ENCODE measurements at places on chromosomes 1 and 21. TPM values are rescaled to one million over a fixed set of nuclear protein-coding genes. Genes with fewer than 3 reads are reported as not detected.
A peak's percentile ranks its signal among the peaks of the same experiment; 100 is the strongest.

DNA sequence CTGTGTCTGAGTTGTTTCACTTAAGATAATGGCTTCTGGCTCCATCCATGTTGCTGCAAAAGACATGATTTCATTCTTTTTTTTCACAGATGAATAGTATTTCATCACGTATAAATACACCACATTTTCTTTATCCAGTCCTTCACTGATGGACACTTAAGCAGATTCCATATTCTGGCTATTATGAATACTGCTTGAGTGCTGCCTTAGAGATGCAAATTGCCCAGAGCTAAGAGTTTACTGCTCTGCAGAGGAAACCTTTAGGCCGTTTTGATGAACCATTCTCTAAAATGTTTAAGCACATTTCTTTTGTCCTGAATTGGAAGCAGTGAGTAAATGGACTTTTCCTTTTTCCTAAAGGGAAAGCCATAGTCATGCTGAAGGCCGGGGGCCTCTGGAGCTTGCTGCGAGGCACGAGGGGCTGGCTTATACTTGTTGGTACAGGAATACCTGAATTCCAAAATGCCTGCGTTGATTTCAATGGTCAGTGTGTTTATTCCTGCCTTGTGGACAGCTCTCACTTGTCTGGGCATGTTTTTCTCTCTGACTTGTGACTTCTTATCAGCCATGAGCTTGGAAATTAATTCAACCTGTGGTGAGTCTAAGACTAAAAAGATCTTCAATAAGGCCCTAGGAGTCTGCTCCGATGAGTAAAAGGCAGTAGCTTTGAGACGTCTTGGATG lies 201.0 kb upstream of the MAP1LC3C start:
- no peak for DNase-seq

DNA sequence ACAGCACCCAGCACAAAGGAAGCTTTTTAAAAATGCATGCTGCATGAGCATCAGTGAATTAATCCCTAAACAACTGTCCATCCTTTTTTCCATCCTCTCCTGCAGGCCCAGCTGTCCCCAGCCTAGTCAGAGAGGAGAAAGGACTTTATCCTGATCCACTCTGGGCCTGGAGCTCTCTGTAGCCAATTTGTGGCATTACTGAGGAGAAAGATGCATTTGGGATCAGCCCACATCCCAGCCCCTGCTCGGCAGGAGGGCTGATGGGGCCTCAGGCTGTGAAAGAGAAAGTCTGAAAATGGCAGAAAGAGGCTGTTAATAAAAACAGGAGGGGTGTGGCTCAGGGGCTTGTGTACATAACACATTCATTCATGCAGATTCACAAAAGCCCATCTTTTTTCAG lies 37.5 kb upstream of the ATP2B4 start:
- no peak for DNase-seq

DNA sequence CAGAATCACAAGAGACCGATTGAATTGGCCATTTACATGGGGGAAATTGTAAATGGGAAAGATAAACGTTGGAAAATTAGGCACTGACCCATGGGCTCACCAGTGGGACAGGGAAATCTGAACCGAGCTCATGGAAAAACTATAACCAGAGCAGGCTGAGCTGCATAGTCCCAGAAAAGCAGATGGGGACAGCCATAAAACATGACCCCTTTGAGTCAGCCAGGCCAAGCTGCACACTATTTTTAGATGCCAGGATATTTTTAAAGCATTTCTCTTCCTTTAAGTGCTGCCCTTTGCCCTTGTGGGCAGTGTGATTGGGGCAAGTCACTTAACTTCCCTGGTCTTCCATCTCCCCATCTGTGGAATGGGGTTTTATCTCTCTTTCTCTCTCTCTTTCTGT lies 184.1 kb downstream of the FOXD2 start:
- DNase-seq = peak; percentile 3

GRCh38 chr1:91736146-91736714 lies 149.7 kb downstream of the TGFBR3 start:
- no peak for DNase-seq

- DNase-seq = no peak
These were observed 354.9 kb upstream of the PLXNA2 start for GRCh38 chr1:208599063-208599462.

- DNase-seq = no peak
These were observed 606.0 kb downstream of the SMYD3 start for GRCh38 chr1:245901037-245901436.

DNA sequence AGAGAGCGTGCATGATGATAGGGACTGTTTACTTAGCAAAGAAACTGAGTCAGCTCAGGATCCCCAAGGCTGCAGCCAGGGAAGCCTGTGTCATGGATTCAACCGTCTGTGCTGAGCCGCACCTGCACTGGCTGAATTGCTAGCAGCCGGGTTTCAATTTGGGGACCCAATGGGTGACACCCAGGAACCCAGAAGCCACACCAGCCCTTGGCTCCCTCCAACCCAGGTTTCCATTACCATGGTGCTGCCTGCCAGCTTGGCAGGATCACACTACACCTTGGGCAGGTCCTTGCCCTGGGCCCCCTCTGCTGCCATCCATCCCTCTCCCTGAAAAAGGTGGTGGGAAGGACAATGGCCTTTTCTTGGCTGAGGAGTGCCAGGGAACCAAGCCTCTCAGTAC lies 64.0 kb upstream of the CLDN14 start:
- peak; percentile 58 for DNase-seq

DNA sequence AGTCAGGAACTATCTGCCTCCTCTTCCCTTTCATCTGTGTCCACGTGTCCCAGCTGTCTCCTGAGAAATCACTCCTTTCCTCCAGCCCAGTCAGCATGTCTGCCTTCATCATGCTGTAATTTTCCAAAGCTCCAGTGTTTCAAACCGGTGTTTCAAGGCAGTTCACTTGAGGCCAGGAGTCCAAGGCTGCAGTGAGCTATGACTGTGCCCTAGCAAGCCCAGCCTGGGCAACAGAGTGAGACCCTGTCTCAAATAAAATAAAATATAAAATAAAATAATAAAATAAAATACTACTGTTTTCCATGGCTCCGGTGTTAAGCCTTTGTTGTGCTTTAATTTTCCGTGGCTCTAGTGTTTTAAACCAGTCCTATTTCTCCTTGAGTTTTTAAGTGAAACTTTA lies 7.9 kb upstream of the SELENON start:
- no peak for DNase-seq

DNA sequence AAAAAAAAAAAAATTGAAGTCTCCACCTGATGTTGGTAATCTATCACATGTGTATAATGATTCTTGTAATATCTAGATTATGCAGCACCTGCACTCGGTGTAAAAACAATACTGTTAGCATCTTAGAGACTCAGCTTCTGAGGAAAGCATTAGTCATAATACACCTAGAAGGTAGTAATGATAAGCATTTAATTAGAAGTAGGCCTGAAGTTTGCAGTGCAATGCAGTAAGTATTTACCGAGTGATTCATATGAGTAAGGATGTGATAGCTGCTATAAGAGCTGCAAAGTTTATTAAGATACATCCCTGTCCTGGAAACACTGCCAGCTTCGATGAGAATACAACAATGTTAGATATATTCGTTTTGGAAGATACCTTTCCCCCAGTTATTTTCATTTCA lies 196.4 kb downstream of the GREM2 start:
- DNase-seq = no peak

DNA sequence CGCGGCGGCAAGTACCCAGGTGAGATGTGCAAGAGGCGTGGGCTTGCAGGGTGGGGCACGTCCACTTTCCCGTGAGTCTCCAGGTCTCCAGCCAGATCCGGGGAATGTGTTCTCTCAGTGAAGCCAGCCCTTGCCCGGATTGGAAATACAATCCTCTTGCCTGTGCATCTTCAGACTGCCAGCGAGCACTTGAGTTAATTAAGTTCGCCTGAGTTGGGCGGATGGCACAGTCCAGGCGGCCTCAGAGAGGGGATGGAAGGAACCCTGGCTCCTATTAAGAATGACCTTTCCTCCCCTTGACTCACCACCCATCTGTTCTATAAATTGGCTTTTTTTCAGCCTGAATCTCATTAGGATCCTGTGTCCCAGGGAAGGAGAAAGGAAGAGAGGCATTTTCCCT lies 33.3 kb upstream of the CNTN2 start:
- no peak for DNase-seq

GRCh38 chr21:34924771-34925419 lies 124.2 kb downstream of the RUNX1 start:
- no peak for DNase-seq

- no peak for DNase-seq
These were observed 1.4 kb downstream of the TENT5B start for GRCh38 chr1:27011058-27011764.

DNA sequence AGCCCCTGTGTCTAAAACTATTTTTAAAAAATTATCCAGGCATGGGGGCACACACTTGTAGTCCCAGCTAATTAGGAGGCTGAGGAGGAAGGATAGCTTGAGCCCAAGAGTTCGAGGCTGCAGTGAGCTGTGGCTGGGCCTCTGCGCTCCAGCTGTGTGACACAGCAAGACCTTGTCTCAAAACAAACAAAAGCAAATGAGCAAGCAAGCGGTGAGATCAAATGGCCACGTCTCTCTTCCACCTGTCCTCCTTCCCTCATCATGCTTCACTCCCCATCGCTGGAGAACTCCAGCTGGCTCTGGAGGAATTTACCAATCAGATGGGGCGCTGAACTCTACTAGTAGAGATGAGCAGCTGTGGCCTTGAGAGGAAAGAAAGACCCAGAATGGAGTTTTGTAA lies 14.0 kb upstream of the REN start:
- peak; percentile 14 for DNase-seq

- DNase-seq = peak; percentile 83
These were observed at the start of gene TINAGL1 for GRCh38 chr1:31576201-31576669. Gene TINAGL1, plus strand, starts transcription at chr1:31576515. Its CDS starts 634 bp downstream, at chr1:31577149.

- no peak for DNase-seq
These were observed 443.0 kb downstream of the SIPA1L2 start for GRCh38 chr1:232186931-232187330.

DNA sequence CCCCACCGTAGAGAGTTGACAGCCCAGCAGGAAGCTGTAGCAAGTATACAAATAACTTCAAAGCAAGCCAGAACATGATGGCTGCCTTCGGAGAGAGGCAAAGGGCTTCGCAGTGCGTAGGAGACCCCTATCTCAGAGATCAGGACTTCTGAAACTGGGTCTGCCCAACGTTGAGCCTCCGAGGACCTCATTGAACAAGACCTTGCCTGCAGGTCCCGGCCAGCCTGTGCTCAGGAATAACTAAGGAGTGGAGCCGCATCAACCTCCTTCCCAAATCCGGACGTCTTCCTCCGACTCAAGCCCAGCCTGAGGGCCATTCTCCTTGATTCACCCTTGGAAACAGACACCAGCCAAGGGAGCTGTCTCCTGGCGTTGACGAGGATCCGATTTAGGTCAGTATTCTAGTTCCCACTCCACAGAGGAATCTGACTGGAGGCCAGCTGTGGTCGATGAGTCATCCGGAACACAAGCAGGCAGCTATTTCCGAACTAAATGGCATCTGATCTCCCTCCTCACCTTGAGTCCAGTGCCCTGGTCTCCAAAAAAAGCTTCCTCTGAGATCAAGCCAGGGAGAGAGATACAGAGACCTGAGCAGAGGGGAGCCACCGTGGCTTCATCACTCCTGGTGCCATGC lies 166.5 kb upstream of the COA6 start:
- DNase-seq = no peak

- DNase-seq = no peak
These were observed 190.5 kb downstream of the TOMM20 start for GRCh38 chr1:234938135-234938534.

NR1I3 gene
- not detected for total RNA-seq

KRTAP12-2 gene
- 0.48 TPM for total RNA-seq

OR2T2 gene
- total RNA-seq = not detected

TNNI3K gene
- 5.2 TPM for total RNA-seq

LRRC53 gene
- not detected for total RNA-seq

MAP1LC3C gene
- total RNA-seq = 1.9 TPM
